ENCODE measurements at places on chromosomes 16 and 17.

DNA sequence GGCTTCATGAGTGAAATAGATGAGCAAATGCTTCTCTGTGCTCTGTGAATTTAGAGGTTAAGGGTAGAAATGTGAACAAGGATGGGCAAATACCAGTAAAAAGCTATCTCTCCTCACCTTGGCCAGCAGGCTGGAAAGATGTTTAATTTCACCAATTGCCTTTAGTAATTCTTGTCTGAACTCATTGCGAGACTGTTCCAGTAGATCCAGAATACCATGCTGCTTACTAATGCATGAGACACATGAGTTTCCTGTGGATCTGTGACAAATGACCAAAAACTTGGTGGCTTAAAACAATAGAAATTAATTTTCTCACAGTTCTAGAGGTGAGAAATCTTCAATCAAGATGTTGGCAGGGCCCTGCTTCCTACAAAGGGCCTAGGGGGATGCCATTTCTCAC, 9.3 kb upstream of the ZNF624 start:
- no peak for DNase-seq

DNA sequence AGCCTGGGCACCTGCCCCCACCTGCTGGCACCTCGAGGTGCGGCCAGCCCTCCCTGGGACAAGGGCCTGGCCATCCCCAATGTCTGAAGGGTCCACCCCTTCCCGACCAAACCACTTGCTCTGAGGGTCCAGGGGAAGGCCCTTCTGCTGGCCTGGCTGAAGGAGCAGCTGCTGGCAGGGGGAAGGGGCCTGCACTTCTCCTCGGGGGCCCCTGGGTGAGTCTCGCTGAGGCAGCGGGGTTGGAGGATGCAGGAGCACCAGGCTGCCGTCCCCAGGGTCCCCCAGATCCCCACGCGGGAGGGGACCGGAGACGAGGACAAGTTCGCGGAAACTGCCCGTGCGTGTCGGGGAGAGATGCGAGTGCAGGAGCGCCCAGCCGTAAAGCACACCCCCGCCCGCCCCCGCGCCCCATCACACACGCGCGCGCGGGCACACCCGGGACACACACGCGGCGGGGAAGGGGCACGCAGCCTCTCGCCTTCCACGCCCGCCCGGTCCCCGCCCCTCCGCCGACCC, 725 bp upstream of the CACNA1H start:
- DNase-seq: no peak

DNA sequence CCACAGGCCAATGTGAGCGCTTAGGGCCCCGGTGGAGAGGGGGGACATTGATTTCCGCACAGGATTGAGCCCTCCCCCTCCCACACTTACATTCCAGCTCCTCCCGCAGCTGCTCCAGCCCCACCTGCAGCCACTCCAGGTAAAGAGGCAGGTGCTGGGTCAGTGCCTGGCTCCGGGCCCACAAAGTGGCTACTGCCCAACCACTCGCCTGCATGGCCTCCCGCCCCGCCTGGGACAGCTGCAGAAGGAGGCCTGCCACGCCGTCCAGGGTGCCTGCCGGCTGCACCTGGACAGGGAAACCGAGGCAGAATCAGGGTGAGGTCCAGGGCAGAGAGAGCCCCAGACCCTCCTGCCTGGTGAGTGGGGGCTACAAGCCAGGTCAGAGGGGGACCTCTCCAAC, 46.3 kb downstream of the RMI2 start:
- no peak for DNase-seq

DNA sequence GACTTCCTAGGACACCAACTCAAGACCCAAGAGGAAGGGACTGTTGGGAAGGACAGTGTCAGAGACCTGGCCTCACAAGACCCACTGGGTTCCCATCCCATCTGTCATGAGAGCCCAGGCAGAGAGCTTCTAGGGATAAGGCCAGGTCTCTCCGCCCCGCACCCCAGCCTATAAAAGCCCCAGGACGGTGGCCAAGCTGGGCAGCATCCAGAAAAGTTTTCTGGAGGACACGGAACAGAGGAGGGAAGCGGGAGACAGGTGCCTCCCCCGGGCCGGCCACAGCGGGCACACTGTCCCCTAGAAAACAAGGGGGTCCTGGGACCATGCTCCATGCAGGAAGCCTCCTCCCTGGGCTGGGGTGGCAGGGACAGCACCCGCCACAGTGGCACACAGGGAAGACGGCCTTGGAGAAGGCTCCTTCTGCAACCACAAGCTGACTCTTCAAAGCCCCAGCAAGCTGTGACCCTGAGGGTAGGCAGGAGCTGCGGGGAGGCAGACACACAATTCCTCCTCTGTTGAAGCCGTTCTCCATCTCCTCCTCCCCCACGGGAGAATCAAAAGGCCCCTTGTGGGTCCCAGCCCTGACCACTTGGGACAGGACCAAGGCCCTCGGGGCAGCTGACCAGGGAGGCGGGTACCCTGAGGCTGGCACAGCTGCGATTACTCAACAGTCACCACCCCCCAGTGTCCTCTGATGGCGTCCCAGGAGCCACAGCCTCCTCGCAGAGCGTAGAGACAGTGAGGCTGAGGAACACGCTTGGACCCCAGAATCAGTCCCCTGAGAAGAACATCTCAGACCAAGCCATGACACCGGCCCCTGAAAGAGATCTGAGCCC, 26.1 kb downstream of the TRPV3 start:
- DNase-seq: no peak

DNA sequence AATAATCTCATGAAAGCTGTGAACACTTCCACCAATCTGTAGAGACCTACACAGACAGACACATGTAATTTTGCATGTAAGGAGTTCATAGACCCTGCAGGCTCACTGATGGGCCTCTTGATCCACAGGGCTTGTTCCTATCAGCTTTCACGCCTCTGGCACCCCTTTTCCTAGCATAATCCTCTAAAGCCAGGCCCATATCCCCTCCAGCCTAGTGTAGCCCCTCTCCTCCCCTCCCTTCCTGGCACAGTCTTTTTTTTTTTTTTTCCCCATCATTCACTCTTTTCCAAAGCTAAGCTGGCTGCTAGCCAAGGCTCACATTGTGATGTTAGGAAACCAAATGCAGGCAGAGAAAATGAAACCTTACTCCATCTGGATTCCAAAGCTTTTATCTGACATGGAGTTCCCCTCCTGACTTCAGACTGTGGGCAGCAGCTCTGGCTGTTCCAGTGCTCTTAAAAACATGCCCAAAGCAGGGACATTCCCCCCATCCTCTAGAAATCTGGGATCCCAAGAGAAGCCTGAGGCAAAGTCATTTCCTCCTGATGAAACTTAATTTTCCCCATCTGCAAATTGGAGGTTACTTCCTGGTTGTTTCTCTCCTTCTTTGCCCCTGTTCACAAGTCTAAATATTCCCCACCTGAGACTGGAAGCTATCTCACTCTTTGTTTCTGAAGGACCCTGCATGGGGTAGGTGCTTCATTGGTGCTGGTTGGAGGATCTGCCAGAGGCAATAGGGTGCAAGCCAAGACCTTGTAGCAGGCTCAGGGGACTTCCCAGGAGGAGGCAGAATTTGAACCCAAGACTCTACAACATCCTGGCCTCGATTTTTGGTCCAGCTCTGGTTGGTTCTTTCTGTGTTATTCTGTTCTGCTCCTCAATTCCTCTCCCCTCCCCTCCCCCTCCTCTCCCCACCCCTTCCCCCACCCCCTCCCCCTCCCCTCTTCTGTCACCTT, 9.9 kb upstream of the CCL5 start:
- no peak for DNase-seq

DNA sequence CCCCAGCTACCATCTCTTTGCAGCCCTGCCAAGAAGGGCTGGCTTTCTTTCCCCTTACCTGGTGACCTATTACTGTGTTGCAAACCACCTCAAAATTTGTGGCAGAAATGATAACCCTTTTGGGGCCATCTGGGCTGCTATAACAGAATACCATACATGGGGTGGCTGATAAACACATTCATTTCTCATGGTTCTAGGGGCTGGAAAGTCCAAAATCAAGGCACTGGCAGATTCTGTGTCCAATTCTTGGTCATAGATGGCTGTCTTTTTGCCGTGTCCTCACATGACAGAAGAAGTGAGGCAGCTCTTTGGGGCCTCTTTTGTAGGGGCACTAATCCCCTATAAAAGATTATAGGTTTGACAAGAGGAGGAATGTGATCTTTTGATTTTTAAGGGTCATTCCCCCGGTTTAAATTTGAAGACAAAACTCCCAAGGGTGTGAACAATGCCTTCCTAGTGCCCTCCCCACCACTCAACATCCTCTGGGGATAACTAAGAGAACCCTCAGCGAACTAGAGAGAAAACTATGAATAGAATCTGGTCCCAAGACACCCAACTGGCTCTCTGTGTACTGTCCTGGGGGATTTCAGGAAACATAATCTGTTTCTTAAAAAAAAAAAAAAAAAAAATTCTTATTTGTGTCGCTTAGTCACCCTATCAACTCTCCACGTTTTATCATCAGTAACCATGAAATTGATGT, 1.7 kb upstream of the METTL22 start:
- no peak for DNase-seq

- no peak for DNase-seq
Measured at GRCh38 chr17:64150237-64151015, 20.5 kb upstream of the ERN1 start.
